ENCODE measurements at places on chromosomes 7 and 10. TPM values are rescaled to one million over a fixed set of nuclear protein-coding genes. Genes with fewer than 3 reads are reported as not detected.

GRCh38 chr7:30470163-30470770 lies 8.3 kb downstream of the NOD1 start:
- DNase-seq = no peak

DNA sequence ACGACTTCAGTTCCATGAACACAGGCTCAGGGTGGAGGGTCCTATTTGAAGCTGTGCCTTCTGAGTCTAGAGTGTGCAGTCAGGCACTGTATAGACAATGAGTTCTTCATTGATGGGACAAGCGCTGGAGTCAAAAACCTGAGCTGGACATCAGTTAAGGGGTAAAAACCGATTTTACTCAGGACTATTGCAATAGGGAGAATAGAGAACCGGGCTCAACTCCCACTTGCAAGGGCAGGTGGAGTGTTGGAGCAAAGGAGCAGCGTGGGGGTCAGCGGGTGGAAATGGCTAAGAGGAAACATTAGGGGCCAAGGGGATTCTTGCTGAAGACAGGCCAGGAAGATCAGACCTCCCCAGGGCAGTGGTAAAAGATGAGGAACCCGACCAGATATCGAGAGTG lies 28.5 kb downstream of the PRLHR start:
- no peak for DNase-seq

GRCh38 chr7:34107276-34107675 lies 201.9 kb downstream of the BMPER start:
- no peak for DNase-seq

NKX2-3 gene
- not detected for total RNA-seq

DNA sequence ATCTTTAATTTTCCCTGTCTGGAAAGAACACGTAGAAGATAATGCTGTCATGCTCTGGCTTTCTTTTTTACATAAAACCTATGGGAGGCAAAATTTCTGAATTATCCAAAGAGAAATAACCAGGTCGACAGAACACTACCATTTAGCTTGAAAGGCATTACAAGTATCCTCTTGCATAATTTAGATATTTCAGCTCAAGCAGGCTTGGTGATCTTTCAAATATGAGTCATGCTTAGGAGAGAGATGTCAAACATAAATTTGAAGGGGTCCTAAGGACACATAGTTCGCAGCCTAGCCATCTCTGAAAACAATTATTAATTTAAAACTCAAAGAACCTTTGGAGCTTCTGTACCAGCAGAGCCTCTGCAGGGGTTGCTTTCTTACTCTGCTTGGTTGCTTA lies 100.9 kb downstream of the FAS start:
- no peak for DNase-seq

GRCh38 chr7:131151034-131151433 lies 176.6 kb upstream of the MKLN1 start:
- no peak for DNase-seq

ADAP1 gene
- 7.2 TPM for total RNA-seq

GRCh38 chr10:5547931-5548660 lies 23.3 kb downstream of the CALML3 start:
- no peak for DNase-seq

GRCh38 chr10:103692952-103693811 lies 162.2 kb downstream of the SH3PXD2A start:
- no peak for DNase-seq

DNA sequence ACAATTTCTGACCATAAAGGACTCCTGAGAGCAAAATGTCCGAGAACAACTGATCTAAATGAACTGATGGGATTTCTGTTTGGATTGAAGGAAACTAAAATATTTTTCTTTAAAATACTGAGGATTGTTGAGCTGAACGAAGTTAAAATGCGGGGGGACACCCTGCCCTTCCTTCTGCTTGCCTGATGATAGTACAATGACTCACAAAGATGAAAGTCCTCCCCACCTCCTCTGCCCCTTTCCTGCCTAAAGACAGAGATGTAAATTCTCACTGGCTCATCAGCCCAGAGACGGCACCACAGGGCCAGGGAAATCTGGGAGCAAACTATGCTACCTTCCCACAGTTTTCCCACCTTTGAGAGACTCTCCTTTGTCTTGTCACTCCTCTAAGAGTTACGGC lies 180.6 kb downstream of the PHTF2 start:
- no peak for DNase-seq

- DNase-seq = no peak
These were observed 87.6 kb upstream of the LEP start for GRCh38 chr7:128153436-128153835.

DNA sequence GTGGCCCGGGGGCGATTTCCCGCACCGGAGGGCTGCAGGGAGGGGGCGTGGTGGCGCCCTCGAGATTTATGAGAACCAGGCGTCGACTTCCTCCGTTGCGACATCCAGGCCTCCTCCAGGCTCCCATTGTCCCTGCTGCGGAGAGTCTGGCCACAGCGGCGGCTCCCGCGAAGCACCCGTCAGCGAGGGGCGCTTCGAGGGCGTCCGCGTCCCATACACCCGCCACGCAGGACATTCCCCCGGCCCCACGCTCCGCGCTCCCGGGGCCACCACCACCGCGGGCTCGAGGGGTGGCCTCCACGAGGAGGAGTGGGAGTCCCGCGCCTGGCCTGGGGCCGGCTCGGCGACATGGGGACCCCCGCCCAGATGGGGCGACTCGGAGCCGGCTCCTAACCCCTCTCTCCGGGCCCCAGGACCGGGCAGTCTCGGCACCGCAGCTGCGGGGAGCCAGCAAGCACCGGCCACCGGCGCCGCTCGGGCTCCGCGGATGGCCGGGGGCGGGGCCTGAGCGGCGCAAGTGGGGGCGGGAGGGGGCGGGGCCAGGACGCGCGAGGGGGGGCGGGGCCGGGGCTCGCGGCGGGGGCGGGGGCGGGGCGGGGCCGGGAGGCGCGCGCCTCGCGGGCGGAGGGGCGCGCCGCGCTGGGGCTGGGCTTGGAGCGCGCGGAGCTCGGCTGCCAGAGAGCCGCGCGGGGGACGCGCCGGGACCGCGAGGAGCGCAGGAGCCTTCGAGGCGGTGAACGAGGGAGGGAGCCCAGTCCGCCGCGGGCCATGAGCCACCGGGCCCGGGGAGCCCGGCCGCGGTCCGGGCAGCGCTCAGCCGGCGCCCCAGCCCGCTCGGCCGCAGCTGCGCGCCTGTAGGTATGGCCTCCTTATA lies at the start of gene SH2B2:
Gene SH2B2 (plus strand): TSS at position 632 of the 874 bp plus-strand sequence. CDS start 13,683 bp downstream, outside the sequence.
- peak; percentile 57 for DNase-seq

DNA sequence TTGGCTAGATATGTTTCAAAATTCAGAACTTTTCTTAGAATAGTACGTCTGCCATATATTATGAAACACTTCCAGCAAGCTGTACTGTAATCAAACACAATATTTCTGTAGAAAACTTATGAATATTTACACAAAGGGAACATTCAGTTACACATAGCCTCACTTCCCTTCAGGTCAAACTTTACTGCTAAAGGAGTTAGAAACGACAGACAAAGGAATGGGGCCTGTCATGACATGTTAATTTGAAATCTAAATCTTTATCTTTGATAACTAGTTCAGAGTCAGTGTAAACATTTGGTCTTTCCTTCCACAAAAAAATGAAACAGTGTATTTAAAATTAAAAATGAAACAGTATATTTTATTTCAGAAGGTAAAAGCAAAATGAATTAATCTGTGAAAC lies 1.0 kb upstream of the CROT start:
- DNase-seq = no peak

SPOCK2 gene
- 998 TPM for total RNA-seq

- no peak for DNase-seq
These were observed 206.1 kb downstream of the CHRM2 start for GRCh38 chr7:137074391-137075030.

- DNase-seq = no peak
These were observed 45.5 kb upstream of the RHOBTB1 start for GRCh38 chr10:60989400-60989876.

TAF3 gene
- total RNA-seq = 12.6 TPM

MGMT gene
- 9.6 TPM for total RNA-seq

DNA sequence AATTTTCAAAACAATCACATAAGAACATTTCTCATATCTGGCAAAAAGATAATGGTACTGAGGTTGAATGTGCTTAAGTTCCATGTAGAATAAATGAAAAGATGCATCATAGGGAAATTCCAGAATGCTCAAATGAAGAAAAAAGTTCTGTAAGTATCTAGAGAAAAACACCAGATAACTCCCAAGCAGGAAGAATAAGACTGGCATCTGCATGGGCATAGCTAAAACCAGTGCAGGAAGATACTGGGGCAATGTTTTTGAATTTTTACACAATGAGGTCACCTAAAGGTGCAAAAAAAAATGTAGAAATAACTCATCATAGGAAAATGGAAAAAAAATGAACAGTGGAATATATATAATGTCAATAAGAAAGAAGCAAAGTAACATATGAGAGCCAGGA lies 275.2 kb downstream of the BAMBI start:
- DNase-seq = no peak

- DNase-seq = no peak
These were observed 1.6 kb downstream of the PRR15 start for GRCh38 chr7:29565224-29565630.

PHKG1 gene
- total RNA-seq = 9.7 TPM

DNA sequence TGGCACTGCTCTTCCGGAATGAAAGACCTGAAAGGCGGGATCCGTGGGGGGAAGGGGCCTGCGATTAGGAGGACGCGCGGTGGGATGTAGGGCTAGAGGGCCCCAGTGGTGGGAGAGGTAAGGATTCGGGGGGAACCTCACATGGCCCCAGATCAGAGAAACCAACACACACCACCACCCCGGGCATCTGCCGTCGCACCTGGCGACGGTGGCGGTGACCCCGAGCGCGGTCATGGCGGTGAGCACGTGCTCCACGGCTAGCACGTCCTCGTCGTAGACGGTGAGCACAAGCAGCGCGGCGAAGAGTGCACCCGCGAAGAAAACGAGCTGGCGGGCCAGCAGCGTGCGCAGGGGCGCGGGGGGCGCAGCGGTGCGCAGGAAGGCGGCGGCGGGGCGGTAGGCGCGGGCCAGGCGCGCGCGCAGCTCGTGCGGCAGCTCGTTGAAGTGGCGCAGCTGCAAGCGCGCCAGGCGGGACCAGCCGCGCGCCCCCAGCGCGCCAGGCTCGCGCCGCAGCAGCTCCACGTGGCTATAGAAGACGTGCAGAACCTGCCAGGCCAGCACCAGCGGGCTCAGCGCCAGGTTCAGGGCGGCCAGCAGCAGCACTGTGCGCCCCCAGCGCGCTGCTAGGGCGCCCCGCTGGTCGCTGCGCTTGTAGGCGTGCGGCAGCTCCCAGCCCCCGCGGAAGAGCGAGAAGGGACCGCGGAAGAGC lies 5.7 kb downstream of the ATG9B start:
- peak; percentile 79 for DNase-seq

SORCS3 gene
- 1.7 TPM for total RNA-seq

GRCh38 chr7:31890198-31890597 lies 180.0 kb downstream of the PDE1C start:
- no peak for DNase-seq

GRCh38 chr7:156173346-156173745 lies 361.1 kb upstream of the SHH start:
- DNase-seq = no peak

GRCh38 chr10:126646110-126646509 lies 24.4 kb downstream of the C10orf90 start:
- no peak for DNase-seq

DNA sequence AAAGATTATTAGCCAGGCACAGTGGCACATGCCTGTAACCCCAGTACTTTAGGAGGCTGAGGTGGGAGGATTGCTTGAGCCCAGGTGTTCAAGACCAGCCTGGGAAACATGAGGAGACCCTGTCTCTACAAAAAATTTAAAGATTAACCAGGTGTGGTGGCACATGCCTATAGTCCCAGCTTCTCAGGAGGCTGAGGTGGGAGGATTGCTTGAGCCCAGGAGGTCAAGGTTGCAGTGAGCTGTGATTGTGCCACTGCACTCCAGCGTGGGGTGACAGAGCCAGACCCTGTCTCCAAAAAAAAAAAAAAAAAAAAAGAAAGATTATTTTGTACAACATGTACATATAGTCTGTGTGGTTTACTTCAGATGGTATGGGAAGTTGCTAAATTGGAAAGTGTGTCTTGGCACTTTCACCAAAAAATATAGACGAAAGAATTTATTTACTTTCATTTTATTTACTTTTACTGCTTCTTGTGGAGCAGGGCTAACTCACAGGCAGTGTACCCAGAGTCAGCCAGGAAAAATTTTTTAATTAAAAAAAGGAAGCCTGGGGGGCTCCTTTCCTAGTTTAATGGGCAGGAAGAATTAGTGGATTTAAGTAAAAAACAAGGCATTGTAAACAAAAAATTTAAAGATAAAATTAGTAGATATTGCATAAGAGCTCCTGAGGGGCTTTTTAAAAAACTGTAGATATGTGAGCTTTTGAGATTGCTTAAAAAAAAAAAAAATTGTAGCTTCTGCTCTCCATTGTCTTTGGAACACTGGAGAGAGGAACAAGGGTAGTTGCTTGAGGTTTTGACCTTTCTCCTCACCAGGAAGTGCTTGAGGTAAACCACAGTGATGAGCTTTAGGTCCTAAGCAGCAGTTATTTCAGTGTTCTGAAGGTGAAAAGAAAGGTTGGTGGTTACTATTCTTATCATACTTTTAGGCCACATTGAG lies 44.6 kb upstream of the VDAC2 start:
- peak; percentile 73 for DNase-seq

DNA sequence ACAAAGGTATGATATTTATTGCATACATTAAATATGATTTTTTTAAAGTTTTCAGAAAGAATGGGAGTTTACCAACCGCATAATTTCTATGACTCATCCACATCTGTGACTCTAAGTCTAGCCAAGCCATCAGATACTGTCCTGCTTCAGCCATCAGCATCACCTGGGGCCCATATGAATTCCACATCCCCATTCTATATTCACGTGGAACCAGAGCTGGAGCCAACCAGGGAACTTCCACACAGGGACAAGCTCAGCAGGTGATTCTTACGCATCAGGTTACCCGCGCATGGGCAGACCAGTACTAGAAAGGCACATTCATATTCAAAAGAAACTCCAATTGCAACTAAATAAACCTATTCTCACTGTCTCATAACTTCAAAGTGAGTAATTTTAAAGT lies 817.7 kb upstream of the IGFBP3 start:
- no peak for DNase-seq

KCNK18 gene
- total RNA-seq = not detected
